Stimulated activated CD4-positive, alpha-beta T cell treated with anti-CD3 and anti-CD28 coated beads, TNF-alpha, amount 100 ng/mL, for 48 hours (primary cell): ENCODE measurements at places on chromosomes 2 and 18.

- DNase-seq: no peak
Measured at GRCh38 chr2:46162329-46163097, 134.7 kb upstream of the EPAS1 start.

DNA sequence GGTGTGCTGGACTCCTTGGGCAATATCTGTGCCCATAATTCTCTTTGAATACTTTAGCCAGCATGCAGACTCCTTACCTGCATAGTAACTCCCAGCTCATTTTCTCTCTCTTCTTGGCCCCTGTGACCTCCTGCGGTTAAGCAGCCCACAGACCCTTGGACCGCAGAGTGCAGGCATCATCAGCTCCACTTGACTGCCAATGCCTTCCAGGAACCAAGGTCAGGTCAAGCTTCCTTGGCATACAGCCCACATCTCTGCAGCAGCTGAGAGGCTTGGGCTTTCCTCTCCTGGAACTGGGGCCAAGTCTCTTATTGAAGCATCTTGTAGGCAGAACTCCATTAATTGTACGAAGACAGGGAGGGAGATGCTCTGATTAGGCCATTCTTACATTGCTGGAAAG lies 130.1 kb upstream of the PIEZO2 start:
- no peak for DNase-seq

DNA sequence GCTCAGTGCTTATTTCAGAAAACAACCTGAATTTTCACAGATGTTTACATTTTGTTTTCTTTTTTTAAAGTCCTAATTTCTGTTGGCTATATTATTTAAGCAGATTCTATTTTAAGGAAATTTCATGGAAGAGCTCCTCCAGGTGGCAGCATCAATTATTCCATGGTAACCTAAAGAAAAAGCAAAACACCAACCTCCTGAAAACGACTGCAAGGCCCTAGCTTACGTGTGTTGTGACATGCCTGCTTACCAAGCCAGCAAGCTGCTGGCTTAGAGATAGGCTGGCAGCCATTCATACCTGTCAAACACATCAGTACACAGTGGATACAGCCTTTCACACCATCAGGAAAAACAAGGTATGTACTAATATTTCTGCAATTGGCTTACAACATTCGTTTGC lies 64.9 kb downstream of the LPIN2 start:
- DNase-seq: no peak

GRCh38 chr2:10014418-10015190 lies 28.7 kb upstream of the KLF11 start:
- DNase-seq: no peak

- no peak for DNase-seq
Measured at GRCh38 chr2:211545582-211545981, 989.2 kb downstream of the CPS1 start.

DNA sequence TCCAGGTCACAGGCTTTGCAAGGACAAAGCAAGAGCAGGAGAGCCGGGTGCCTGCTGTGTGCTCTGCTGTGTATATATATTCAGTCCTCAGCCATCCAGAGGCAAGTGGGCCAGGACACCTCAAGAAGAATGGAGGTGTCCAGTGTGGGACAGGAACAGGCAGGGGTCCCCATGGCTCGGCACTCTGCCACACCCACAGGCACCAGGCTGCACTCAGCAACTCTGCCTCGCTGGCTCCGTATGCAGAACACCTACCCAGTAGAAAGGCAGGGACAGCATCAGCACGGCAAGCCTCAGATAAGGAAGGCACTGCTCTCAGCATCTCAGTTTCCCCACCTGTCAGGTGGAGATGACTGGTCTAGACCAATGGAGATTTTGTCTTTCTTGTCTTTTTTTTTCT lies 57.8 kb downstream of the DNMT3A start:
- DNase-seq: no peak

DNA sequence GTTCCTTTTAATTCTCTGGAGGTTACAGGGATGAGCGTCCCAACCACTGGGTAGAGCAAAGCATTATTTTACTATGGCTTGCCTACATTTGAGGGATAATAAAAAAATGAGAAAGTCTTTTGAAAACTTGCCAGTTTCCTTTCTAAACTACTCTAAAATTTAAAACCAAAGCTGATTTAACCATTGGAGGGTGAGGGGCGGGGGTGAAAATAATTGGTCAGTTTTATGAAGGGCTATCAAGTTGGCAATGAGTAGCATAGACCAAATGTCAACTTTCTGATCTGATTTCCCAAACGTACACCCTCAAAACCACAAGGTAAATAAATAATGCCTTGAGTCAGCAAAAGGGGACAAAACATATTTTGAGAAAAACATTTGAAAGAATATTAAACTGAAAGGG lies 85.7 kb upstream of the STK17B start:
- no peak for DNase-seq

DNA sequence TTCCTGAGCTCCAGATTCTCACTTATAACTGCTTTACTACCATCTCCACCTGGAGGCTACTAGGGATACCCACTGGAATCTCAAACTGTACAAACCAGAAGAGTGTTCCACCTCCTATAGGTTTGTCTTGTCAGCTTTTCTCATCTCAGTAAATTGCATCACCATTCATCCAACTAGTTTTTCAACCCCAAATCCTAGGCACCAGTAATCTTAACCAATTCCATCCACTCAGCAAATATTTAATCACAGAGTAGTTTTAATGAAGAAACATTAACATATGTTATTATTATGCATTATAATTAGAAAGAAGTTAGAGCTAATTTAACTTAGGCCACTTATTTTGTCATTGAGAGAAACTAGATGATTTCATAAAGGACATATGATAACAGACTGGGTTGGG lies 635.0 kb downstream of the DCDC2C start:
- no peak for DNase-seq

GRCh38 chr2:27884601-27885000 lies 5.6 kb downstream of the RBKS start:
- no peak for DNase-seq

DNA sequence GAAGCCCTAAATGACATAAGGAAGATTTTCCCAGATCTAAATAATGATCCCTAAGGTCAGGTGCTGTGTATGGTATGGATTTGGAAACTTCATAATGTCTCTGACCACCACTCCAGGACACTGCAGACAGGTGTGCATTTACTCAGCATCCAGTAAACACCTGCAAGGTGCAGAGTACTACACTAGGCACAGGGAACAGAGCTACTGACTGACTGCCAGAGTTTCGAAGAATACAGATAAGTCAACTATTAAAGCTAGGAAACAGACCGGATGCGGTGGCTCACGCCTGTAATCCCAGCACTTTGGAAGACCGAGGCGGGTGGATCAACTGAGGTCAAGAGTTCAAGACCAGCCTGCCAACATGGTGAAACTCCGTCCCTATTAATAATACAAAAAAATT lies 65.0 kb downstream of the ATP8B1 start:
- DNase-seq: no peak

DNA sequence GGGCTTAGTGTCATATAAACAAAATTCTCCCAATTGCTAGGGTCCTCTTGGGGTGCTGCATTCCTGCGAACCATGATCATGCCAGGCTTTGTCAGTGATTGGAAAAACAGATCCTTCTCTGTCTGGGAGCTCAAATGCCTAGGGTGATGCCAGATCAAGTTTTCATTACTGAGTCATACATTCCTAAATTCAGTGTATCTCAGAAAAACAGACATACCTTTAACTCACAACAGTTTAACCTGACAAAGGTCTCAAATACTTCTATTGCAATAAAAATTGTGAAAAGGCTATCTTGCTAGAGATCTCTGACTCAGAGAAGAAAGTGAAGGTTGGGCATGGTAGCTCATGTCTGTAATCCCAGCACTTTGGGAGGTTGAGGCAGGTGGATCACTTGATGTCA lies 86.9 kb downstream of the SH3YL1 start:
- DNase-seq: no peak

- no peak for DNase-seq
Measured at GRCh38 chr2:211477537-211478275, 921.3 kb downstream of the CPS1 start.

DNA sequence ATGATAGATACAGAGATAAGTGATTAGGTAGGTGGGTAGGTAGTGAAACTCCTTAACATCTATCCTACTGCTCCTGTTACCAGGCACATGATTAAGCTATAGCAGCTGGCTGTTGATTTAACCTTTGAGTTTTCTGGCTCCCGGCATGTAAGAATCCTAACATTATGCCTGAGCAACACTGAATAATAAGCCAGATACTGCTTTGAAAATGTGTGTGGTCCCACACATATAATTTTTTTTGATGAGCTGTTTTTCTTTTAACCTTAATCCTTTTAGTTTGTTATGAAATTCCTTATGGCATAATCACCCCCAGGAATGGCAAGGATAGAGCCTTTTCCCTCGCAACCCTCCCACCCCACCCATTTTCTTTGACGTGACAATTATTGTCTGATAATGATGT lies 104.2 kb upstream of the NEUROD1 start:
- no peak for DNase-seq

GRCh38 chr2:105239924-105240323 lies 1.6 kb upstream of the GPR45 start:
- DNase-seq: no peak

DNA sequence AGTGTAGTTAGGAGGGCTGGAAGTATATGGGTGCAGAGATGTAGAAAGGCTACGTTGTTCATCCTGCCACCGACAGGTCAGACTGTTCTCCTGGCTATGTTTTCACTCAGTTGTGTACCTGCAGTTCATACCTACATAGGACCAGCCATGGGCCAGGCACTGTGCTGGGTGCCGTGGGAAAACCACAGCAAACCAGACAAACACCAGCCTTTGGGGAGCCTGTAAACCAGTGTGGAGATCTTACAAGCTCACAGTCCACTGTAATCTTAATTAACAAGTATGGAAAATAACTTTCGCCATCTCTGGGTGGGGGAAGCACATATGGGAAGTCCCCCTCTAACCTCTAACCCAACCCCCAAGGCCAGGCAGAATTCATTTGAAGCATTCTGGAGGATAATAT lies 12.7 kb downstream of the NCK2 start:
- no peak for DNase-seq

GRCh38 chr2:213167271-213167930 lies 16.0 kb upstream of the IKZF2 start:
- DNase-seq: no peak

GRCh38 chr18:77077401-77077800 lies 55.2 kb downstream of the MBP start:
- no peak for DNase-seq

- no peak for DNase-seq
Measured at GRCh38 chr2:75033516-75033915, 75.1 kb downstream of the POLE4 start.

DNA sequence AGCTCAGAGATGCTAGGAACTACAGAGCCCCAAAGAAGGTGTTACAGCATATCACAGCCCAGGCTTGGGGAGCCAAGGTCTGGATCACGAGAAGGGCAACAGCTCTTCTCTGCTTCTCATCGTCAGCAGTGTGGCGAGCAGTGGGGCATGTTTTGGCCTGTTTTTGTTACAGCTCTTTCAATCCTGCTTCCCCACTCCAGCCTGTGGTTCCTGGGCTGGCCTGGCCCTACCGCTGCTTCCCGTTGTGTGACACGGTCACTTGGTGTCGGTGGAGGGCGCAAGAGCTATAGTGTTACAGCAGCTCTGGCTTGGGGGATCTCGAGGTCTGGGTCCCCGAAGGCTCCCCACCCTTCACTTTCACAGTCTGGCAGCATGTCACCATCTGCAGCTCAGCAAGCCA lies 870.2 kb downstream of the CBLN2 start:
- no peak for DNase-seq

DNA sequence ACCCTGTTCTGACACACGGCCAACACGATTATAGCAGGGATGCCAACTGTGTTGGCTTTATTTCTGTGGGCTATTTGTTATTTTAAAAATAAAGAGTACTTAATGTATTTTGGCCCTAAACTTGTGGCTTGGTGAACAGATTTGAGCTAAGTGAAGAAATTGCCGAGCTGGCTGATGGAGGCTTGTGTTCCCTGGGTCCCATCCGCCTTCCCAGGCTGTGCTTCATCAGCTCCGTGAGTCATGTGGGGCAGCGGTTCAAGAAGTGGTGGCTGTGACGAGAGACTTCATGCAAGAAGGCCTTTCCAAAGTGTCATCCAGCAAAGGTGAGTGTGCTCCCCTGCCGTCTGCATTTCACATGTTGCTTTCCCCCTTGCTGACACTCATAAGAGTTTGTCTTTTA lies 73.6 kb upstream of the NCK2 start:
- DNase-seq: no peak

DNA sequence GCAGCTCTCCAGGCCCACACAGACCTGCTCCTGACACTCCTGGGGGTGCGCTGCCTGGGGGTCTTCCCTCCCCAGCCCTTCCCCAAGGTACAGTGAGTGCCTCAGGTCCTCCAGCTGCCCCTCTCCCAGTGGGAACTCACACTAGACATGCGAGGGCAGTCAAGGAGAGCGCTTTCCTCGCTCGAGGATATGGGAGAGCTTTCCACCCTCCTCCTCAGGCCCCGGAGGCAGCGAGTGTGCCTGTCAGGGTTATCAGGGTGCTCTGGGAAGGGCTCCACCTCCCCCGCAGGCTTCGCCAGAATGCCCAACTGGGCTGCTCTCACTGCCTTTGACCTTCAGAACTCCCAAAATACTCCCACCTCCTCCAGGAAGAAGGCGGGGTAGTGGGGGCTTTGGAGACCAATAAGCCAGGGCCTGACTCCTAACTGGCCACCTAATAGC lies 85.7 kb upstream of the LAPTM4A start:
- no peak for DNase-seq

DNA sequence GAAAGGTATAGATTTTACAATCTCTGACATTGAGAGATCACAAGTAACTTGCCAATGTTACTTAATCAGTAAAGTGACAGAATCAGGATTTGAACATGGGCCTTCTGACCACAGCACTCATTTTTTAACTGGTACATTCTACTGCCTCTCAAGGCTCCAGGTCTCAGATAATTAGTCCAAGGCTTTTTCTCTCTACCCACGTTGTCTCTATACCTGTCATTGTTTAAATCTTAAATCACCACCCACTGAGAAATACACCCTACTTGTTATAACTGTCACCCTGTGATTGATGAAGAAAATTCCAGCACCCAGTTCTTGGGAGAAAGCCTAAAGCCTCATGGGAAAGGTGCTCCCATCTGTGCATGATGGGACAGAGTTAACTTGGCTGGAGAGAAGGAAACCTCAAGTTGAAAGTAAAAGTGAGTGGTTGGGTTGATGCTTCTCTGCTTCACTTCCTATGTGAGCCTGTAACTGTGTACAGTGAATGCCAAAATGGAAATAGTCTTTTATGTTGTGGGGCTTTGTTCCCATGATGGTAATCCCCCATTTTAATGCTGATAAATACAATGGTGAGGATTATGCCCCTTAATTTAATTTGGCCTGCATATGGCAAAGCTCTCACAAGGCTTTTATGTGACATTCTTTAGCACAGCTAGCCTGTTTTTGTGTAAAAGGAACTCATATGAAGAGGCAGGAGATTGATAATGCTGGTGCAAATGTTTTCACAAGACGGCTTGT lies 190.1 kb upstream of the SP5 start:
- DNase-seq: no peak

- DNase-seq: no peak
Measured at GRCh38 chr2:66872986-66873754, 438.2 kb downstream of the MEIS1 start.

- no peak for DNase-seq
Measured at GRCh38 chr18:3179430-3180089, 40.2 kb downstream of the MYOM1 start.
